ENCODE measurements at places on chromosomes 6 and 20.

DNA sequence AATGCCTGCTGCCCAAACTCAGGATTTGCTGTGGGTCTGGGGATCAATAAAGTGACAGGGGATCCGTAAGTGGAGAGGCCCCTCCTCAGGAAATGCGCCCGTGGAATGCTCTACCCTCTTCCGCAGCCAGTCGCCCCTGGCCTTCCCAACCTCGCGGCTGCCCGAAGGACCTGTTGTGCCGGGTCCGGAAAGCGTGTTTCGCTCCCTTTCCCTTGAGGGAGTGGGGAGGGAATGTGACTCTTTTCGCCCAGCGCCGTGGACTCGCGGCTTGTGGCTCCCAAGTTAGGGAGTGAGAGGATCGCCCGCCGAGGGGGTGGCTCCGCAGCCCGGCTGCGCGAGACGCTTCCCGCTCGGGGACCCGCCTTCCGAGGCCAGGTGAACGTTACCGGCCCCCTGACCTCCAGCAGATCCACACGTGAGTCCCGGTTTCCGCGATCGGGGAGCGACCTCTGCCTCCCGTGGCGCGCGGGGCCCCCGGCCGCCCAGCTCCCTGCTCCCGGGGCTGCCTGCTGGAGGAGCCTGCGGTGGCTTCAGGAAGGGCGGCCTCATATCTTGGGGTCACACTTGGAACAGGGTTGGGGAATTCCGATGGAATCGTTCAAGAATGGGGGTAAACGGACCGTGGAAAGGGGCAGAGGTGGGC lies 666 bp downstream of the TPD52L1 start:
- DNase-seq, result no peak

DNA sequence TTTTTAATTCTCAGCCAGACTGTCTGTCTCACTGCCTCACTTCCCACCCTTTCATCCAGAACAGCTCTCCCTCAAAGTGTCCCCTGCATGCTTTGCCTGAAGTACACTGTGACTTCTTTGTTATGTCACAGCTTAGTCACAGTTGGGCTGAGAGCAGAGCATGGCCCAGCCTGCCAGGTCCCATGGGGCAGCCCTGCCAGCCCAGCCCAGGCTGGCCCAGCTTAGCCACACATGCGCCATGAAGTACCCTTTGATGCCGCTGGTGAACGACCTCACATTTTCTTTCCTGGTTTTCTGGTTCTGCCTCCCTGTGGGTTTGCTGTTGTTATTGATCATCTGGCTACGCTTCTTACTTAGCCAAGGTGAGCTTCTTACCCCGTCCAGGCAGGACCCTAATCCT lies at the start of gene ADIG:
Gene ADIG, plus strand, starts transcription at position 185 of the 400 bp plus-strand sequence. Its CDS starts 54 bp downstream, at position 239.
- no peak for DNase-seq

- no peak for DNase-seq
These were observed 916 bp upstream of the SUN5 start for GRCh38 chr20:33005132-33005566.

GRCh38 chr6:42347456-42347855 lies 104.3 kb downstream of the TRERF1 start:
- no peak for DNase-seq

- DNase-seq, result no peak
These were observed 80.3 kb downstream of the GJA1 start for GRCh38 chr6:121515630-121516265.

GRCh38 chr6:17021539-17021889 lies 80.3 kb upstream of the STMND1 start:
- no peak for DNase-seq

GRCh38 chr6:90160013-90160412 lies 136.6 kb downstream of the BACH2 start:
- DNase-seq, result no peak

DNA sequence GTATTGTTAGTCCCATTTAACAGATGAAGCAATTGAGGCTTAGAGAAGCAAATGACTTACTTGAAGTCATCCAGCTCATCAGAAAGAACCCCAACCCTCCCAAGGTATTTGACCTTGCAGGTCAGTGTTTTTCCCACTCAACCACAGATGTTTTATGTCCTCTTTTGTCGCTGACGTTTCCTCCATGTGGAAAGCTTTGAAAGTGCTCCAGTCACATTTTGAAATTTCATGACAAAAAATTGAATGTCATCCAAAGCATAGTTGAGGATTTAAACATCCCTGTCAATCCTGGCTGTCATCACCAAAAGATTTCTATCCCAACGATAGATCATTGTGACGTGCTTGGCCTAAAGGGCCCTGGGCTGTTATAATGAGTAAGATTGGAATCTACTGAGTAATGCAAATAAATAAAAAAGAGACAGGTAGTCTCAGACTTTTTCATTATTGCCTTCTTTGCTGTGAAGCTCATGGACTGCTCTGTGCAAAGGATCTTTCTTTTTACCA lies 102.7 kb downstream of the TSHZ2 start:
- no peak for DNase-seq

- no peak for DNase-seq
These were observed 174.6 kb downstream of the GJA10 start for GRCh38 chr6:90068703-90069523.

GRCh38 chr6:14775528-14775927 lies 470.3 kb upstream of the JARID2 start:
- no peak for DNase-seq

GRCh38 chr6:31651602-31652191 lies 764 bp downstream of the BAG6 start:
- no peak for DNase-seq

DNA sequence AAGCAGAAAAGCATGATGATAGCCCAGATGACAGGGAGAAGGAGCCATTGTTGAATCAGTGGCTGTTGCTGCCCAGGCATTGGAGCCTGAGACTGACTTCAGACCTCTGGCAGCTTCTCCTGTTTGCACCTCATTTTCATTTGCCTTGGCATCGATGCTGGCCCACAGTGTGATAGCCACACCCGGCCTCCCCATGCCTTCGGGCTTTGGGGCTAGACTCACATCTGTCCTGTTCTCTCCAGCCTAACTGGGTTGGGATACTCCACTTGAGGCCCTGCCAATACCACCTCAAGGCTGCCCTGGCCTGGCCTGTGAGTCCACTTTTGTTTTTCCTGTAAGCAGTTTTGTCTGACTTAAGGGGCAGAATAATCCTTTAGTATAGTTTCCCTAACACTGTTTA lies 140.4 kb downstream of the UST start:
- no peak for DNase-seq

DNA sequence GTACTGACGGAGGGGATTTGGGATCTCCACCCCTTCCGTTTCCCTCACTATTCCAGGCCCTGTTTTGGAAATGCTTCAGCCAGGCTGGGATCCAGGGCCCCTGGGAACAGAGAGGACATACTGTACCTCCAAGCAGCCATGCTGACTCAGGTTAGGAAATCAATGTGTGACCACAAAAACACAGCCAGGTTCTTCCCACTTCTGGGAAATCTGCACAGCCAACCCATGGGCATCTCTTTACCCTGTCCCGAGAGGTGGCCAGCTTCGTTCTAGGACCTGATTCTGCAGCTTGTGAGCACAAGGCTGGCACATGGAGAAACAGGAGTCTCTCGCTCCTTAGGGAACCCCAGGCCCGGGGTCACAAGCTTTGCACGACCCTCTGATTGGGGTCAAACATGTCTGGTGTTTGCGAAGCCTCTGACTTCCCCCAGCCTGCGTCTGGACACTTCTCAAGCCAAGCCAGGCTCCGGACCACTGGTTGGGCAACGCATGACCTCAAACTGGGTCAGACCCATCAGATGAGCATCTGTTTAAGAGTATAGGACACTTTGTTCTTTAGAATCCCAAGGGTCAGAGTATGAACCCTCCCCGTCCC lies 8.3 kb upstream of the TTPAL start:
- DNase-seq, result no peak

- no peak for DNase-seq
These were observed 47.2 kb downstream of the CHD6 start for GRCh38 chr20:41571006-41571405.

- no peak for DNase-seq
These were observed 521.9 kb downstream of the PKHD1 start for GRCh38 chr6:51565472-51565871.

- no peak for DNase-seq
These were observed 69.8 kb upstream of the RIN2 start for GRCh38 chr20:19688031-19688806.

GRCh38 chr20:17571153-17571527 lies 1.3 kb downstream of the DSTN start:
- peak; percentile 18 for DNase-seq

DNA sequence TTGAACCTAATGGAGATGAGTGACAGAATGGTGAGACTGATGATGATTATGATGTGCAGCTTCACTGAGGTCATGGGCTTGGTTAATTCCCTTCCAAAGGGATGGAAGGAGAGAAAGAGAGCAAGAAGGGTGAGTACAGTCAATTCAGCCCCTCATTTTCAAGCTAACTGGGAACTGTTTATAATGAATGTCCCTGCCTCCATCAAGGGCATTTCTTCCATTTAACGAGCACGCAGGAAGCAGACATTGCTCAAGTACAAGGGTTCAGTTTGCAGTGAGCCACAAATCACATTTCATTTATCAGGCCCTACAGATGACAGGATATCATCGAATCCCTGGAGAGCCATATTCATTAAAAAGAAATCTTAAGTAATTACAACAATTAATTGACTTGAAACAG lies 158.3 kb upstream of the EEF1E1 start:
- no peak for DNase-seq

DNA sequence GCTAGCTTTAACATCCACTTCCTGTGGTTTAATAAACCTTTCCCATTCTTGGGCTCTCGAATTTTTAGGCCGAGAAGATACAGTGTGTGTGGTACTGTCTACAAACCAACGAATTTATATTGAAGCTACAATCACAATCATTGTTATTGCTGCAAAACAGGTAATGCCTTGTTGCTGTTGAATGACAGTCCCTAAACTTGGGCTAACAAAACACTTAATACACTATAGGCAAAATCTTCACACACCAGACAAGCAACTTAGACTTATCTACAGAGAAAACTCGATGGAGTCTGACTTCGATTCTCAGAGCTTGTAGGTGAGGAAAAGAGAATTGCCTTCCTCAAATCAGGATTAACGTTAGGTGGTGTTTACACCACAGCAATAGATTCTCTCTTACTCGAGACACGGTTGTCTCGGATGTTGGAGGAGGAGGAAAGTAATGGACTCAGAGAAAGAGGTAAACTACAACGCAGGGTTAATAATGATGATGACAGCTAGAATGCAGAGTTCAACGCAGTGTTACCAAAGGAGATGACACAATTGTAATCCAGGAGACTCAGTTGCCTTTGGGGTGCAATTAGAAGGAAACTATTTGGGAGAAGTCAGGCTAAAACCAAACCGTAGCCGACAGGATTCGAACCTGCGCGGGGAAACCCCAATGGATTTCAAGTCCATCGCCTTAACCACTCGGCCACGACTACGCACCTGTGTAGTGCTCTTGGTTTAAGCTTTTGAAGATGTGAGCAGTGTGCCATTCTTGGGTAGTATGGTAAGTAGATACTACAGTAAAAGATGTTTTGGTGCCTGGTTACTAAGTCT lies 32.5 kb upstream of the ZNF184 start:
- peak; percentile 66 for DNase-seq

GRCh38 chr20:36277546-36277945 lies 28.6 kb upstream of the DLGAP4 start:
- no peak for DNase-seq

Data from GM12864 (cell line).